ENCODE measurements at places on chromosomes 2 and 18.

GRCh38 chr2:10678225-10678624 lies 11.6 kb downstream of the NOL10 start:
- H3K27ac ChIP-seq, result no peak overlapping the region
- H3K27me3 ChIP-seq, result no peaks in the 10 kb centered on the region
- no peaks in the 10 kb centered on the region for H3K4me1 ChIP-seq
- no peak for DNase-seq
- no peaks in the 10 kb centered on the region for H3K36me3 ChIP-seq

DNA sequence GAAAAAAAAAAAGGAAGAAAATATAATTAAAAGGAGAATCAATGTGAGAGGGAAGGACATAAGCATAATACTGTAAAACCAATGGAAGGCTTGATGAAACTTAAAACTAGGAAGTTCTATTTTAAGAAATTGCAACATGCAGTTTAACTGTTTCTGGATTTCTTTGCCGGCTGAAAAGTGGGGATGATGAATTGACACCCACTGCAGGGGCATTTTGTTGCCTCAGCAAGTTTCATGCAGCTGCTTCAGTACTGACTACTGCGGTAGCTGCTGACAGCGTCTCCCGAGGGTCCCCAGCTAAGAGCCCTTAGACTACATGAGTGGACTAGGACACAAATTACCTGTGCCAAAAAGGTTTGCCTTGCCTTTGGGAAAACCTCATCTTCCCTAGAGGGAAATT lies 69.2 kb downstream of the B3GNT2 start:
- H3K27ac ChIP-seq, result no peak overlapping the region
- no peaks in the 10 kb centered on the region for H3K4me1 ChIP-seq
- no peaks in the 10 kb centered on the region for H3K27me3 ChIP-seq
- no peak for DNase-seq
- H3K36me3 ChIP-seq, result no peaks in the 10 kb centered on the region

- no peaks in the 10 kb centered on the region for H3K36me3 ChIP-seq
- no peaks in the 10 kb centered on the region for H3K27me3 ChIP-seq
- H3K4me3 ChIP-seq, result no peak overlapping the region
- H3K27ac ChIP-seq, result no peak overlapping the region
Measured at GRCh38 chr2:128791985-128792320, 473.3 kb upstream of the HS6ST1 start.

- H3K36me3 ChIP-seq, result peaks cover 62% of the 10 kb centered on the region
- no peaks in the 10 kb centered on the region for H3K27me3 ChIP-seq
- no peak overlapping the region for H3K27ac ChIP-seq
- no peak for DNase-seq
Measured at GRCh38 chr18:47108998-47109405, 41.3 kb downstream of the HDHD2 start.

DNA sequence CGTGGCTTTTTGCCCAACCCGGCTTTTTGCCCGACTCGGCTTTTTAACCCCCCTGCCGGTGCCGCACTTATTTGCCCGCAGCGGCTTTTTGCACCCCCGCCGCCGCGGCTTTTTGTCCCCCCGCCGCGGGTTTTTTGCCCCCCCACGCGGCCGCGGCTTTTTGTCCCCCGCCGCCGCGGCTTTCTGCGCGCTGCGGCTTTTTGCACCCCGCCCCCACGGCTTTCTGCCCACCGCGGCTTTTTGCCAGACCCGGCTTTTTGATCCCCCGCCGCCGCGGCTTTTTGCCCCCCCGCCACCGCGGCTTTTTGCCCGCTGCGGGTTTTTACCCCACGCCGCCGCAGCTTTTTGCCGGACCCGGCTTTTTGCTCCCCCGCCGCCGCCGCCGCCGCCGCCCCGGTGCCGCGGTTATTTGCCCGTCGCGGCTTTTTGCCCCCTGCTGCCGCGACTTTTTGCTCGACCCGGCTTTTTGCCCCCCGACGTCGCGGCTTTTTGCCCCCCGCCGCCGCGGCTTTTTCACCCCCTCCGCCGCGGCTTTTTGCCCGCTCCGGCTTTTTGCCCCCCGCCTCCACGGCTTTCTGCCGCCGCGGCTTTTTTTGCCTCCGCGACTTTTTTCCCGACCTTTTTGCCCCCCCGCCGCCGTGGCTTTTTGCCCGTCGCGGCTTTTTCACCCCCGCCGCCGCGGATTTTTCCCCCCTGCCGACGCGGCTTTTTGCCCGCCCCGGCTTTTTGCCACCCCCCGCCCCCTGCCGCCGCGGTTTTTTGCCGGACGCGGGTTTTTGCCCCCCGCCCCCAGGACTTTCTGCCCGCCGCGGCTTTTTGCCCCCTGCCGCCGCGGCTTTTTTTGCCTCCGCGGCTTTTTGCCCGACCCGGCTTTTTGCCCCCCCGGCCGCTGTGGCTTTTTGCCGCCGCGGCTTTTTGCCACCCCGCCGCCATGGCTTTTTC lies 2786.5 kb downstream of the RPIA start:
- H3K4me1 ChIP-seq, result peaks cover 15% of the 10 kb centered on the region
- peak overlapping the region; percentile 29 for H3K4me3 ChIP-seq
- H3K27ac ChIP-seq, result no peak overlapping the region
- peaks cover 27% of the 10 kb centered on the region for H3K27me3 ChIP-seq

DNA sequence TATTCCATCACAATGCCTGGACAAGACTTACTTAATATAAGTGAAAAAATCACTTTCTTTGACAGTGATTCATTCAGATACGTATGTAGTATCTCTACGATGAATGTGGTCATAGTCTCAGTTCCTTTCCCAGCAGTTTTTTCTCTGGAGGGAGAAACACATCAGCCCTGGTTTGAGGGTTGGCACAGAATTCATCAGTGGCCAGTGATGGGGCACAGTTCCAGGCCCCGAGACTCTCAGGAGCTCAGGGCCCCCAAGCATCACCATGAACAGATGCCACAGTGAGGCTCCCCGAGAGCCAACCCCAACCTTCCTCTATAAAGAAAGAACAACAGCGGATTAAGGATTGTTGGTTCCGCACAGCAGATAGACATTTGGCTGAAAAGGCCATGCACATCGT lies 12.5 kb downstream of the PRKAG3 start:
- no peak overlapping the region for H3K27ac ChIP-seq
- DNase-seq, result no peak
- H3K4me3 ChIP-seq, result no peak overlapping the region
- H3K36me3 ChIP-seq, result no peaks in the 10 kb centered on the region
- H3K27me3 ChIP-seq, result no peaks in the 10 kb centered on the region
- no peaks in the 10 kb centered on the region for H3K4me1 ChIP-seq

DNA sequence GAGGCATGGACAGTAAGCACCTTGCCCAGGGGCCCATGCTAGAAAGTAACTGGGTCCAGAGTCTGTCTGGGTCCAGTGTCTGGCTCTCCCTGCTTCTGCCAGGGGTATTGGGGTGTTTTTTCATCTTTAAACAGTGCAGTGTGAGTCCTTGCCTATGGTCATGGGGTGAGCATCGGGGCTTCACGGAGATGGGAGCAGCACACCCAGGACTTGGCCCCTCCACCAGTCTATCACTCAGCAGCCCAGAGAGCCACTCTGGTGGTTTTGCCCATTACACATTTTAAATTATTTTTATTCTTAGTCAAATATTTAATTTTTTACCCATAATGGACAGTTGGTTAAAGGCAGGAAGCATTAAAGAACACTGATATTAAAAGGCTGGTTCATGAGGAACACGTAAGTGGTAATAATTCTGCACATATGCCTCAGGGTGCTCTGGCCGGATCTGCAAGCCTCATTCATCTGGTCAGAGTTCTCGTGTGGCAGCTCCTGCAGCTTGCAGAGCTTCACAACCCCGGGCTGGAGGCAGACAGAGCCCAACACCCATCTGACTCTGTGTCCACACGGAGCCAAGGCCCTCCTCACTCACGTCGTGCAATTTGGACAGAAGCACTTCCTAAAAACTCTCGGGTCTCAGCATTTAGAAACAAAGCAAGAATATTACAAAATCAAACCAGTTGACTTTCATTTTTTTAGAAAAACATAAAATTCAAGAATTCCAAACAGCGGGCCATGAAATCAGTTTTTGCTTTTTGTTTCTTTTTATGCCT lies 204.1 kb downstream of the CTIF start:
- H3K27ac ChIP-seq, result no peak overlapping the region
- no peaks in the 10 kb centered on the region for H3K27me3 ChIP-seq
- H3K4me1 ChIP-seq, result peaks cover 5% of the 10 kb centered on the region
- no peak overlapping the region for H3K4me3 ChIP-seq

DNA sequence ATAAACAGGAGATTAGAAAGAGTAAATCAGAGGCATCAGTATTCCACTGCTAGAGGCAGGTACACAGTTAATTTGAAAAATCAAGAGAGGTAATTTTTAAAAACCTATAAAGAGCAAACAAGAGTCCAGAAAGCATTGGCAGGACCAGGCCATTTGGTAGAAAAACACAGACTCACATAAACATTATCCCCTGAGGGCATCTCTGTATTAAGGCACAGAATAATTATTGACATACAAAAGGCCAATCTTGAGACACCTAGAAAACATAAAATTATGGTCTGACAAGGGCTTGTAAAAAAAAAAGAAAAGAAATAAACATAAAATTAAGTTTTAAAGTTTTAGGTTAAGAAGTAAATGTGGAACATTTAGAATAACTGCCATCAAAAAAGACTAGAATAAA lies 120.6 kb downstream of the OSBPL1A start:
- H3K36me3 ChIP-seq, result no peaks in the 10 kb centered on the region
- no peak overlapping the region for H3K27ac ChIP-seq
- no peaks in the 10 kb centered on the region for H3K4me1 ChIP-seq

GRCh38 chr2:200091126-200091525 lies 135.7 kb downstream of the MAIP1 start:
- H3K36me3 ChIP-seq, result no peaks in the 10 kb centered on the region
- H3K4me1 ChIP-seq, result no peaks in the 10 kb centered on the region
- no peak overlapping the region for H3K4me3 ChIP-seq
- DNase-seq, result no peak

DNA sequence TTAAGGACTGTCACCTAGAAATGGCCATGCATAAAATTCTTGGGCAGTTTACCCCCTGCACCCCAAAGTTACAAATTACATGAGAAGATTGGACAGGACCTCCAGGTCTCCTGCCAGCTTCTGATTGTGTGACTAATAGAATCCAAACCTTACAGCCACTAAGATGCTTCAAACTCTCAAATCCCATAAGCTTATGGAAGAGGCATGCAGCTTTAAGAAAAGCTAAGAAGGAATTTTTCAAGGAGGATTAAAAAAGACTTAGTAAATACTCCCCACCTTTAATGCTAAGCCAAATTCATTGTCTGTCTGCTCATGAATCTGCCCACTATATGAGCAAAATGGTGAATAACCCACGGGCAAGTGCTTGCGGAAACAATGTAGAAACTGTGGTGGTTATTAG lies 86.3 kb downstream of the MAIP1 start:
- H3K36me3 ChIP-seq, result no peaks in the 10 kb centered on the region
- no peak overlapping the region for H3K27ac ChIP-seq
- no peak overlapping the region for H3K4me3 ChIP-seq
- no peak for DNase-seq
- no peaks in the 10 kb centered on the region for H3K4me1 ChIP-seq

GRCh38 chr2:198961547-198961946 lies 496.2 kb downstream of the SATB2 start:
- DNase-seq, result no peak
- H3K4me1 ChIP-seq, result no peaks in the 10 kb centered on the region
- H3K36me3 ChIP-seq, result no peaks in the 10 kb centered on the region
- H3K4me3 ChIP-seq, result no peak overlapping the region

- no peaks in the 10 kb centered on the region for H3K4me1 ChIP-seq
- H3K27ac ChIP-seq, result no peak overlapping the region
- no peaks in the 10 kb centered on the region for H3K27me3 ChIP-seq
- no peaks in the 10 kb centered on the region for H3K36me3 ChIP-seq
- DNase-seq, result no peak
Measured at GRCh38 chr2:228180181-228181097, 1.0 kb downstream of the SPHKAP start.

- H3K4me1 ChIP-seq, result peaks cover 23% of the 10 kb centered on the region
- no peaks in the 10 kb centered on the region for H3K27me3 ChIP-seq
- H3K4me3 ChIP-seq, result peak overlapping the region; percentile 76
Measured at GRCh38 chr2:178478130-178478438, 316 bp downstream of the FKBP7 start.
